ENCODE measurements at places on chromosomes 6 and 20.

DNA sequence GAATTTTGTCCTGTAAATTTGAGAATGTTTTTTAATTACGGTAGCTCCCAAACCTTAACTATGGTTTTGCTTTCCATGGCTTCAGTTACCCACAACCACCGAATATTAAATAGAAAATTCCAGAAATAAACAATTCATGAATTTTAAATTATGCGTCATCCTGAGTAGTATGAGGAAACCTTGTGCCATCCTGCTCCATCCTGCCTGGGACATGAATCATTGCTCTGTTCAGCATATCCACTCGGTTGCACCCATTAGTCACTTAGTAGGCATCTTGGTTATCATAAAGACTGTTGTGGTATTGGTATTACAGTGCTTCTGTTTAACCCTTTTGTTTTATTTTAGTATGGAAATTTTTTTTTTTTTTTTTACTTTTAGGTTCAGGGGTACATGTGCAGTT lies 39.7 kb downstream of the KCNS1 start:
- no peak for DNase-seq

- no peak for DNase-seq
Observed at GRCh38 chr6:1485678-1486077, 96.3 kb downstream of the FOXF2 start.

GRCh38 chr6:149342525-149342924 lies 25.0 kb downstream of the TAB2 start:
- DNase-seq = no peak

DNA sequence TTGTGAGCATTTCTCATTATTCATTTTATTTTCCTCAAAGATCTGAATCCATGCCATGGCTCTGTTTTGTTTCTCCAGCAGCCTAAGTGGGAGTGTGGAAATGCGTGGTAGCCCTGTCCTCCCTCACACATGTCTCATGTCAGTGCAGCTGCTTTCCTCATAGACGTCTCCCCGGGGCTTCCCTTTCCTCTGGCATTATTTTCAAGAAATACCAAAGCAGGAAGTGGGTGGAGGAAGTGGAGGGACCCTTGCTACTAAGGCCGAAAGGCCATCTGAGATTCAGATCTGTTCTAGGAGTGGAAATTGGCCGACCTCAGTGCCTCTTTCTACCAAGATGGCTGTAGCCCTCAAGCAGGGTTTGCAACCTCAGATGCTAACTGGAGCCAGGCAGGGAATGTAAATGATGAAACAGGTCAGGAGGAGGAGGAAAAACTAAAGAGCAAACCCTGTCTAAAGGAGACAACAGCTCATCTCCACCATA lies 420.9 kb upstream of the PLCB4 start:
- DNase-seq = no peak

DNA sequence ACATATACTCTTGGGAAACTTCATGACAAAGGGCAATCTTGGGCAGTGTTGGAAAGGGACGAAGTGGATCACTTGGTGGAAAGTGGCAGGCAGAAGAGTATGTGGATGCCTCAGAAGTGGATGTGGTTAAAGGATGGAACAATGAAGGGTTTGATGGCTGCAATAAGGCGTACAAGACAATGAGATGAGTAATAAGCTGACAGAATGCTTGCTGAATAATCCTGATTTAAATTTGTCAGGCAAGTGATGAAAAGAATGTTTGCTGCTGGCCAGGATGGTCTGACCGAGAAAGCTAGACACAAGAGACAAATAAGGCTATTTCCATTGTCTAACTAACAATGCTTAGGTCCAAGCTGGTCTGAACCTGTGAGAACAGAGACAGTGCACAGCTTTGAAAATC lies 61.6 kb upstream of the CEP85L start:
- DNase-seq = no peak

- no peak for DNase-seq
Observed at GRCh38 chr6:165159460-165159859, 149.9 kb downstream of the C6orf118 start.

GRCh38 chr6:132388291-132388690 lies 13.0 kb downstream of the MOXD1 start:
- no peak for DNase-seq

- no peak for DNase-seq
Observed at GRCh38 chr20:62700261-62700930, 8.2 kb upstream of the NTSR1 start.

DNA sequence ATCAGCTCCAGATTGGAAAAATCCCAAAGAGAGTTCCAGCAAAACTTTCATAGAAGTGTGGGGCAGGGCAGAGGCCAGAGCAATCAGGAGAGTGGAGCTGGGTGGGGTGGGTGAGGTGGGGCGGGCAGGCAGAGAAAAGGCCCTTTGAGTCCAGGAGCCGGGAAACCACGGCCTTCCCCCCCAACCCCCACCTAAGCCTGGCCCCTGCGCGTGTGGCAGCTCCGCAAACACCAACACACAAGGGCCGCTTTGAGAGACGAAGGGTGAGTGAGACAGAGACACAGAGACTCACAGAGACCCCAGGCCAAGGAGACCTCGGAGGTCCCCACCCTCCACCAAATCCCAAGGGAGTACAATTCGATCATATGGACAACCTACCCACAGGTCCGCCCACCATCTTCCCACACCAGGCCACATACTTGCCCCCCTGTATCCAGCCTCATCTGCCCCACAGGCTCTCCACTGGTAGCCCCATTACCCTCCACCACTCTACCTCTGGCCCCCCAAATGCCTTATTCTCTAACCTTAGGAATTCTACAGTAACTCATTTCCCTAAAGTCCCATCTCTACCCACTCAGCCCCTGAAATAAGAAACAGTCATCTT lies 1.7 kb downstream of the COL11A2 start:
- no peak for DNase-seq

- DNase-seq = no peak
Observed at GRCh38 chr6:7115543-7116231, 7.9 kb downstream of the RREB1 start.

DNA sequence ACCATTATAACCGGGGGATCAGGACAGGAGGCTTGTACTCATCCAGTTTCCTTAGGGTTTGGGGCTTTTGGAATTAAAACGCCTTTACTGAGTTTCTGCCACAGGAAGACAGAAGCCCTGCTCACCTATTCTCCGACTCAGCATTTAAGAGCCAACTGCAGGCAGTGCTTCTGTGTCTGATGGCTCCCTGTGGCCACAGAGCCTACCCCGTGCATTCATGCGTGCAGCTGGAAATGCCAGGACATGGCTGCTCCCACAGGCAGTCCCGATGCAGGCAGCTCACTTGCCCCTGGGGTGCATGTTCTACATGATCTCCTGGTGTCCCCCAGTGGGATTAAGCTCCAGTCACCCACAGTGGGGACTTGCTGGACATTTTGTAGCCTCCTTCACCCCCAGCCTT lies 22.2 kb downstream of the ZNF831 start:
- DNase-seq = no peak

- no peak for DNase-seq
Observed at GRCh38 chr6:100420711-100421110, 44.0 kb downstream of the SIM1 start.

DNA sequence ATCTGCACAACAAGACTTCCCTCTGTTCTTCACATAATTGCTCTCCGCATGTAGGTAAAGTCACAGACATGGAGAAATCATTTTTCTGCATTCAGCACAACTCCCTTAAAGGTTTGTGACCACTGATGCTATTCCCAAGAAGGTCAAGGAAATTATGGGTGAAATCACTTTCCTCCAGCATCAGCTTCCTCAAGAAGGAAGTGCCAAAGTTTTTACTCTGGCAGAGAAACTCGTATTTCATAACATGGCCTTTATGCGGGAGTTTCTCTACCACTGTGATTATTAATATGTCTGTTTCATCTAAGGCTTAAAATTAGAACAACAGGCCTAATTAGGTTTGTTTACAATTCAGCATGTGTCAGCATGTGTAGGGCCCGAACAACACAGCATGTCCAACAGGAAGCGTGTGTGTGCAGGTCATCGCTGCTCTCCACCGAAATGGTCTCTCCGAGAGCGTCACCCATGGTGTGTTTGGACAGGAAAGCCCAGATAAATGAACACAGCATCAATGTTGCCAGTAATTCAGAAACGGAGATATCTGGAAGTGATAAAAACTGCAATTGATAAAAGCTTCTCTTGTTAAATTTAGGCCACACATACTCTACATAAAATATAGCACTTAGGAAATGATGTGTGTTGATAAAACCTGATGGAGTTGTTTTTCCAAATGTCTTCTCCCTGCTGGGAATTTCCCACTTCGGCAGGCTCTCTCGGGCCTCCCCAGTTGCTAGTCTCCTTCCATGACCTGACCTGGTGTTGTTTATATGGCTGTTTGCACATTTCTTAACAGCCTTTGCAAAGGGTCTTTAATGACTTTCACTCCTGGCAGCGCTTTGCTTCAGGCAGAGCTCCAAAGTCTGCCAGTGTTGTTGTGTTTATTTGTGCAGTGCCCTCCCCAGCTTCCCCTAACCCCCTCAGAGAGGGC lies 265.1 kb upstream of the CEP162 start:
- DNase-seq = no peak

DNA sequence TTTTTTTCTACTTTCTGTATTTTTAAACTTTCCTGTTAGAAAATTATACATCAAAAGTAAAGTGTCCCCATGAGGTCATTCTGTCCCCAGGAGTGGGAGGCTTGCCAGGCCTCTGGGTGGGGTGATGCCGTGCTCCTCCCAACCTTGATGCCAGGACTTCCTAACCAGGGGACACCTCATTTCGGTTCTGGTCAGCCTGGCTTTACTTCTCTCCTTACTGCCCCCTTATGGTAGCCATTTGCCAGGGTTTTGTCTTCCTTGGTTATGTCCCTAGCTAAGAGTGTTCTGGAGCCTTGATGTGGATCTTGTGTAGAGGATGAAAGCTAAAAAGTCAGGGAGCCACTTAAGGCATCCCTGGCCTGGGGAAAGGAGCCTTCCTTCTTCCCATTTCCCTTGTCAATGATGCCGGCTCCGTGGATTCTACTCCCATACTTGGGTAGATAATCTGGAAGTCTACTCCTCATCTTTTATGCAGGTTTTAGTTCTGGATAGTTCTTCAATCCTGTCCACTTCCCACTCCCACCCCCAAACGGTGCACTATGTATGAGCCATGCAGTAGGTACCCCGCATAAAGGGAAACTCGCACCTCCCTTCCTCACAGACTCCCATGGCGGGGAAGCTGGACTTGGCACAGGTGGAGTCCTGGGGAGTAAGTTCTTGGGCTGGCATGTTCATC lies 164.1 kb upstream of the SALL4 start:
- DNase-seq = no peak

- no peak for DNase-seq
Observed at GRCh38 chr20:47606983-47607613, 105.4 kb downstream of the NCOA3 start.

DNA sequence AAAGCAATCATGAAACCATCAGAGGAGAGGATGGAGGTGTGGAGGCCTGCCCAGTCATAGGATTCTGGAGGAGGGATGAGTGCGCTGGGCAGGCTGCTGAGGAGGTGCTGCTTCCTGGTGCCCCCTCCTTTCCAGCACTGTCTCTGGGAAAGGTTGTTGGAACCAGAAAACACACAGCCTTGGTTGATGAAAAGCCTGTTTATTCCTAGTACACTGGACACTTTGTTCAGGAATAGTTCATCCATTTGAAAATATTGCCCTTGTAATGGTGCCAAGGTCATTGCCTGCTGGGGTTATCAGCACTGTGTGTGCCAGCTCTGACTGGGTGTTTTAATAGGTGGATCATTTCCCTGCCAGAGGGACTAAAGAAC lies 83.7 kb upstream of the ARMC2 start:
- no peak for DNase-seq

DNA sequence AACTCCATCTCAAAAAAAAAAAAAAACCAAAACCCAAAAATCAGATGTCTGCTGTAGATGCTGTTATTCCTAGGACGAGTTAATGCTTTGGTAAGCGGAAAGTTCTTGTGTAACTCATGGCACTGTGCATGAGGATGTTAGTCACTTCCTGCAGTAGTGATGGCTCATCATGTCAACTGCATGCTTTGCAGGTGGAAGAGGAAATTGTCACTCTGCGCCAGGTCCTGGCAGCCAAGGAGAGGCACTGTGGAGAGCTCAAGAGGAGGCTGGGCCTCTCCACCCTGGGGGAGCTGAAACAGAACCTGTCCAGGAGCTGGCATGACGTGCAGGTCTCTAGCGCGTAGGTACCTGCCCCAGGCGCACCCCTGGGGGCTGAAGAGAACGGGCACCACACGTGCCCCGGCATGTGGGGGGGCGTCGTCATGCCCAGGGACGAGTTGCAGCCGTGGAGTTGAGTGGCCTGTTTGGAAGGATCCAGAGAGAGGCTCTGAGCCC lies 8.5 kb downstream of the TPD52L2 start:
- no peak for DNase-seq

DNA sequence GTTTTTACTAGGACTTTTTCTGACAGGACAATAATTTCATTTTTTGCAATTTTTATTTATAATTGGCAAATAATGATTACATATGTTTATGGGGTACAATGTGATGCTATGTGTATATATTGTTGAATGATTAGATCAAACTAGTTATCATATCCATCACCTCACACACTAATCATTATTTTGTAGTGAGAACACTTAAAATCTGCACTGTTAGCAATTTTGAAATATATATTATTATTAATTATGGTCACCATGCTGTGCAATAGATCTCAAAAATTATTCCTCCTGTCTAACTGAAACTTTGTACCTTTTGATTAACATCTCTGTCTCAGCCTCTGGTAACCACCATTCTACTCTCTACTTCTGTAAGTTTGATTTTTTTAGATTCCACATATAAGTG lies 378.7 kb downstream of the PLCB1 start:
- DNase-seq = no peak

DNA sequence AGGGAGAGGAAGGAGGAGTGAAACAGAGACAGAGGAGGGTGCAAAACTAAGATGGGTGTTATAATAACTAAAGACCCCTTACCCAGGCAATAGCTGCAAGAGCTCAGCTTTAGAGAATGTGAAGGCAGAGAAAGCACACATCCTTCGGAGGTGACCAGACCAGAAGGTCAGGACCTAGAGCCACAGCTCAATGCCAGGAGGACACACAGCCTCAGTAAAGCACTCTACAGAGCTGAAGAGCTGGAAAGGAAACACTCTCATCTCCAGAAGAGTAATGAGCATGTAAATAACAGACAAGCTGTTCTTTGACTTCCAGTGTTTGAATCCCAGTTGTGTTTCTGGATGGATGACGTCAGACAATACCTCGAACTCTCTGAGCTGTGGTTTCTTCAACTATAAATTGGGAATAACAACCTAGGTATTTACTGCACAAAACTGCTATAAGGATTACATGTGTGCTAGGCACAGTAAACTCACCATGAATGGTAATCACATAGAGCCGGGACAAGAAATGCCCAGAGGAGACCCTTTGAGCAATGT lies 63.2 kb downstream of the MAP3K5 start:
- no peak for DNase-seq

Measured in effector CD8-positive, alpha-beta T cell (primary cell).